ENCODE measurements at places on chromosomes 6 and 20.

- no peak for DNase-seq
Observed at GRCh38 chr20:49833483-49833882, 20.9 kb downstream of the SLC9A8 start.

- no peak for DNase-seq
Observed at GRCh38 chr6:168381726-168382458, 59.1 kb upstream of the SMOC2 start.

DNA sequence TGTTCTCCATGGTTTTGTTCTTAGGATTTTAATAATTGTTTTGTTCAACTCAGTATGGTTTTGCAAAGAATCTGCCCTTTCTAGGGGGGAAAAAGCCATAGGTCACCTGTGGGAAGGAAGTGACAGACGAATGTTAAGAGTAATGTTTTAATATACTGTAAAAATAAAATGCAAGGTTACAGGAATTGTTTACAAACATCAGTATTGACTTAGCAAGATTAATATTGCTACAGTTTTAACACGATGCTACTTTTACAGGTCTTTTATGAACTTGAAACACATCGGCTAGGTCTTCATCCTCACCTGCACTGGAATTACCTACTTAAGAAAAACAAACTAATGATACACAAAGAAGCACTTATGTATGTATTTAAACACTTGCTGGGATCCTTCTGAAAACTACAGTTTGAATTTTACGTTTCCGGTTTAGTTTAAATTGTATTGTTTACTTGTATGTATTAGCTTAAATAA is 1.7 kb upstream of the NKX2-4 start:
- no peak for DNase-seq

DNA sequence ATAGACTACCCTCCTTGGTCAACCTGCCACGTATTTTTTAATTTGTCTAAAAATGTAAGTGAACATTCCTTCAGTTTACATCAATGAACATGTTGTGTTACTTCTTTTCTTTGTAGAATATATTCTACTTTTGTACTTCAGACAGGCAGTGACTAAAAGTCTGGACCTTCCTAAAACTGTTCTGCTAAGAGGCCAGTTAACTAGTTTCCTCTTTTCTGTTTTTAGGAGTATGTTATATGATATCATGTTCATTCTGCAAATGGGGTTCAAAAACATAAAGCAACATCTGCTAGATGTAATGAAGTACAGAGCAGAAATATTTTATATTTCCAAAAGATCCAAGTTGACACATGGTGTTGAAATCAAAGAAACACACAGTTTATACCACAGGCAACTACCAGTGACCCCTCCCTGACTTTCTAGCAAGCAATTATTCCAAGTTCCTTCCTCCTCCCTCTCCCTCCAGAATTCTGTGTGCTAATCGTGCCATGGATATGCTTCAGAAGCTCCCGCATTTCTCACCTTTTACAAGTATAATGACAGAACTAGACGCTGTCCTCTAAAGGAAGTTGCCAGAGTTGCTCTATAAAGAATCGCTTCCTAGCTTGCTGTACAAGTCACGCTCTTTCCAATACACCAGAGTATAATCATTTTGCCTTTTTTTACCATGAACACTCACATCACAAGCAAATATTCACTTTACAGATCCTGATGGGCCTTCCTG is 64.7 kb downstream of the ARHGAP18 start:
- no peak for DNase-seq

DNA sequence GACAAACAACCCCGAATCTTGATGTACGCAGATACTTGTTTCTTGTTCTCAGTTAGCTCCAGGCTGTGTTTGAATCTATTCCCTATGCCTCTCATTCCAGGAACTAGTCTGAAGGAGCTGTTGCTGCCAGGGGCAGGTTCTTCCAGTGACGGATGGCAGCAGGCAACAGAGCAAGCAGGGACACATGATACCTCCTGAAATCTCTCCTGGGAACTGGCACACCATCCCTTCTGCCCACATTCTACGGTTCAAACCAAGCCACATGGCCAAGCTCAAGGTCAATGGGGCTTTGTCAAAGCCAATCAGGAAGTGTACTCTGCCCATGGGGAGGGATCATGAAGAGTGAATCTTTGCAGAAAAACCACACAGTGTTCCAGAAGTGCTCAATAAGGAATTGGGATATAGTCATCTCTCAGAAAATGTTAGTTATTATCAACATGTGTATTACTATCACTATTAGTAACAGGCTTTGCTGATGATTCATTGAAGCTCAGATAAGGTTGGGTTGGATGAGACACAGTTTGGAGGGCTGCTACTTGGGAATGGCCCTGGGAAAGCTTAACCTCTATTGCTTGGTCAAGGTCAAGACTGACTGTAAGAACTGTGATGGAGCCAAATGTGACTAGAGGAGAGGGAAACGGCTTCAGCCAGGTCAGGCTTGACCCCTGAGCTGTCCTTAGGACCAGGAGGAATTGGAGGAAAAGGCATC is 454.9 kb downstream of the PTPRT start:
- no peak for DNase-seq

DNA sequence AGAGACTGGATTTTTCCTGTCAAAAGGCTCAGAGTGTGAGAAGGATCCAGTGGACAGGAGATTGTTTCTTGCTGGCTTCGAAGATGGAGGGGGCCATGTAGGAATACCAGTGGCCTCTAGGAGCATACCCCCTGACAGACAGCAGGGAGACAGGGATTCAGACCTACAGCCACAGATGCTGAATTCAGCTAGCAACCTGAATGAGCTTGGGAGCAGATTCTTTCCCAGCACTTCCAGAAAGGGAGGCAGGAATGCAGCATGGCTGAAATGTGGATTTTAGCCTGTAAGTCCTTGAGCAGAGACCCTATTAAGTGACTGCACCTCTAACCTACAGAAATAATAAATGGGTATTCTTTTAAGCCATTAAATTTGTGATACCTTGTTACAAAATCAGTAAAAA is 44.6 kb downstream of the STXBP5 start:
- no peak for DNase-seq

DNA sequence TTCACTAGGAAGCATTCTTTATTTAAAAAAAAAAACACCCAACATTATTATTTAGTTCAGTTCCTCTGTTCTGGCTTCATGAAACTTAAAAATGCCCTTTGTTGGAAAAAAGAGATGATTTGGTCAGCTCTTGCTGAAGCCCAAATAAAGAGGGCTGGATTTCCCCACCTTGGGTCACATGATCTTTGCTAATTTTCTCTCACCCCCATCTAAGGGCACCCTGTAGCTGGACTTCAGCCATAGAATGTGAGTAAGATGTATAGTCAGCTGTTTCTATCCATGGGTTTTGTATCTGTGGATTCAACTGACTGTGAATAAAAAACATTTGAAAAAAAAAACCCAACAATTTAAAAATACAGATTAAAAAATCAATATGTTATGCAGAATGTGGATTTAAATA is 213.9 kb upstream of the SULF2 start:
- DNase-seq, result no peak

- DNase-seq, result no peak
Observed at GRCh38 chr6:7604003-7604402, 14.0 kb downstream of the SNRNP48 start.

DNA sequence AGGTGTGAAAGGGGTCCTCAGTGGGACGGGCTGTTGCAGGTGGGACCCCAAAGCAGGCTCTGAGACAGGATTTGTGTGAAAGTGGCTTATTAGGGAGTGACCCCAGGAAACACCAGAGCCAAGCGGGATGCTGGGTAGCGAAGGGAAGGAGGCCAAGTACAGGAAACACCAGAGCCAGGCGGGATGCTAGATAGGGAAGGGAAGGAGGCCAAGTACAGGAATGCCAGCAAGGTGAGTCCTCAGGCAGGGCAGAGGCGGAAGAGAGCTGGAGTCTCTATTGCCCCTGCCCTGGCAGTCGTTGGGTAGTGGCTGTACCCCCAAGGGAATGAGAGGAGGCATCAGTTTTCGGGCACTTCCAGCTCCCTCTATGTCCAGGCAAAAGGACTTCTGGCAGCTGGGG is 30.5 kb upstream of the TGM2 start:
- no peak for DNase-seq

DNA sequence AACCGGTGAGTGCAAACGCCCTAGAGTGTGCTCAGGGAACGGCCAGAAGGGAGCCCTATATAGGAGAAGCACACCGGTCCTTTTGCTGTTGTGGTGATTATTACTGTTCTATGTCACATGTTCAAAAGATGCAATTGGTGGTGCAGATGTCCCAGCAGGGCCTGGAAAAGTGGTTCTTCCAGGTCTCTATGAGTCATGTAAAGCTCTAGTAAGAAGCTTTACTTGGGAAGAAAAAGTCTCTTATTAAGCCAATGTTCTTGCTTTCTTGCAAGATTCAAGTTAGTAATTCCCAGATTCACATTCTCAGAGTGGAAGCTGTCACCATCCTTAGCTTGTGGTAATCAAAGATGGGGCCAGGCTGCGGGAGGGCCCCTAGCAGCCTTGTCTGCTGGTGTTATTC is 23.3 kb downstream of the EDN3 start:
- DNase-seq, result no peak

DNA sequence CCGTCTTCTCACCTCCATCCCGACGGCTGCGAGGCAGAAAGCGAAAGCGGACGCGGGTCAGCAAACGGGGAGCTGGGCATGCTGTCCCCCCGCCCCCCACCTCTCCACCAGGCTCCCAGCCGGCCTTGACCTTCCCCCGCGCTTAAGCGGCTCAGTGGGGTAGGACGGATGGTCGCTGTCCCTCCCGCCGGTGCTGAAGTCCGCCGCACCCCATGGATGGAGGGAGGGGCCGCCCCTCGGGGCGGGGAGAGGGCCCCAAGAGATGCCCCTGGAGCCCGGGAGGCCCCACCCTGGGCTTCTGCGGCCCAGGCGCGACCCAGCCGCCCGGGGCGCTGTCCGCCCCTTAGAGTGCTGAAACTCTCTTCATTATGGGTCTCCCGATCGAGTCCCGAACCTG is at the start of gene KCNB1:
Gene KCNB1 (minus strand): TSS at position 48 of the 397 bp plus-strand sequence. CDS start 188 bp downstream, outside the sequence.
- no peak for DNase-seq

DNA sequence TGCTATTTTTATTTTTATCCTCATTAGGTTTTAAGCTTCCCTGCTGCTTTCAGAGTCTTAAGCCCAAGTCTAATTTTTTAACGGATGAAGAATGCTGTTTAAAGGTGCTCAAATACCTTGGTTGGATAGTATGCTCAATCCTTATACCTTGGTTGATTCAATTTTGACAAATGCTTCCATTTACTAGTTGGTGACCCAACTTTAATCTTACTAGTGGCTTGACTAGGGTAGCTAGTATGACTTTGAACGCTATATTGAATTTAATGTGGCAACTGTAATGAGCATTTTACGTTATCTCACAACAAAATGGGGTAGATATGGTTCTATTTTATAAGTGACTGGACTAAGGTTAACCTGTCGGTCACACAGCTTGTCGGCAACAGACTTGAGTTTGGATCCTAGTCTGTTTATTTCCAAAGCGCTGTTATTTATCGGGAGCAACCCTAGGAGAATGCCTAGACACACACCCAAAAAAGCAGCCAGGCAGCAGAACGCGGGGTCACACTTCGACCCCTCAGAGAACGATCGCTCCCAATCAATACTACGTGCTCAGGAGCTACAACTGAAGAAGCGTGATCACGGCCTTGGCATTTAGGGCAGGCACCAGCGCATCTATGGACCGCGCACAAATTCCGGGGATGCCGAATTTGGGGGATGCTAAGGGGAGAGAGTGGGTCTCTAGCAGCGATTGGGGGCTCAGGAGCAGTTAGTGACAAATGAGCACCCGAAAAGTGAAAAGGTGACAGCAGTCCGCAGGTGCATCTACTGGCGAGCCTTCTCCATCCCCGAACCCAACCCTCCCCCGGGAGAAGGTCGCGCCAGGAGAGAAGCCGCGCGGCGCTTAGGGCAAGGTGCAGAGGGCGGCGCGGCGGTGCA is 586 bp upstream of the ALDH5A1 start:
- DNase-seq, result no peak

DNA sequence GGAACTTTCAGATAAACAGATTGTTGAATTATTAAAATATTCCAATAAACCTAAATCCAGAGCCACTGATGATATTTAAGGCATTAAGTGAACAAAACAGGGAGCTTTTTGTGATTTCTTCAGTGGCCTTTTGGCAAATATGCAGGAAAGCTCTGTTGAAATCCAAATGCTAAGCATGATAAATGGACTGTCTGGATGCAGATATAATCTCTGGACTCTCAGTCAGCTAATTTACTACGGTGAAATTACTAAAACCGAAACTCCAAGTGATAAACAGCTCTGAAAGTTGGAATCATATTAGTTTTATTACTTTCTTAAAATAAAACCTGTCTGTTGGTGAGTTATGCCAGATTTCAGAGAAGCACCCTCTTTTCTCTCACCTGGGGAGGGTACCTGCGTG is 120.3 kb downstream of the IMPG1 start:
- no peak for DNase-seq

DNA sequence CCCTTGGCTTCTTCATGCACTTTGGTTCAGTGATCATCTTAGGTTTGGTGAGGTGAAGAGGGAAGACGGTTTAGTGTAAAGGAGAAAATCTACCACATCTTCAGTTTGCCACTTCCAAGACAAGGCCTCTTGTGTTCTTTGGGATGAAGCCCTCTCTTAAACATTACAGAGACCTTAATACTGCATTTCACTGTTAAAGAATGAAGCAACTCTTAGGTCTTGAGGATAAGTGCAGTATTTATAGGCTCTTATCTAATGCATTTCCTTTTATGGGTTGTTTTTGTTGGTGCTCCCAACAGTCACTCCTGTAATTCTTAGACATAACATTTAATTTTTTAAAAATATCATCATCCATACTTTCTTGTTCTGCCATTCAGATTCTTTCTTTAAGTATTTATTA is 139.9 kb upstream of the LAMP5 start:
- DNase-seq, result no peak

DNA sequence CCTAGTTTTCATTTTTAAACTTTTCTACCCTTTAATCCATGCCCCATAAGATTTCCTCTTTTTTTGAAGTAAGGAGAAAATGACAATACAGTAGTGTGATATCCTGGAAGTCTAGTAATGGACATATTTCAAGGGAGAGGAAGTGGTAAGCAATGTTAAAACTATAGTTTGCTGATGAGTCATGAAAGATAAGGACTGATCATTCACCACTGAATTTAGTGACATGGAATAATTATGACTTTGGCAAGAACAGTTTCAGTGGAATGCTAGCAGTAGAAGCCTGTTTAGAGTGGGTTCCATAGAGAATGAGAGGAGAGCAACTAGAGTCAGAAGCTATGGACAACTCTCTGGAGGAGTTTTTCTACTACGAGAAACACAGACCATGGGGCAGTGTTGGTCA is 24.9 kb upstream of the SLC2A12 start:
- DNase-seq, result no peak

GRCh38 chr20:52828199-52828598 is 144.0 kb upstream of the TSHZ2 start:
- no peak for DNase-seq

GRCh38 chr6:67811239-67812037 is 823.6 kb upstream of the ADGRB3 start:
- DNase-seq, result no peak

DNA sequence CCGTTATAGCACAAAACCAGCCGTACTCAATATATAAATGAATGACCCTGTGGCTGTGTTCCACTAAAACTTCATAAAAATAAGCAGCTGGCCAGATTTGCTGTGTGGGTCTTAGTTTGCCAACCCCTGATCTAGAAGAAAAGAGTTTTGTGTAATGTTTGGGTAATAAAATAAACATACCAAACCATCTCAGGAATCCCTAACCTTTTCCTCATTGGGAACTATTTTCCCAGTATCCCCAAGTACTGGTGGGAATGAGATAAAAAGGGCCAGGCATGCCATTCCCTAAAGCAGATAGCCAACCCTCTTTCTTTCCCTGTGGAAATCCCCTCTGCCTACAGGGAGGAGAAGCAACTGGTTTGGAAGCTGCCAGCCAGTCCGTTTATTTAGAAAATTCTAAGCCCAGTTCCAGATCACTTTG is 169.1 kb upstream of the AKAP12 start:
- DNase-seq, result no peak

Measured in BE2C (cell line).